ENCODE measurements at places on chromosomes 7 and 10.

DNA sequence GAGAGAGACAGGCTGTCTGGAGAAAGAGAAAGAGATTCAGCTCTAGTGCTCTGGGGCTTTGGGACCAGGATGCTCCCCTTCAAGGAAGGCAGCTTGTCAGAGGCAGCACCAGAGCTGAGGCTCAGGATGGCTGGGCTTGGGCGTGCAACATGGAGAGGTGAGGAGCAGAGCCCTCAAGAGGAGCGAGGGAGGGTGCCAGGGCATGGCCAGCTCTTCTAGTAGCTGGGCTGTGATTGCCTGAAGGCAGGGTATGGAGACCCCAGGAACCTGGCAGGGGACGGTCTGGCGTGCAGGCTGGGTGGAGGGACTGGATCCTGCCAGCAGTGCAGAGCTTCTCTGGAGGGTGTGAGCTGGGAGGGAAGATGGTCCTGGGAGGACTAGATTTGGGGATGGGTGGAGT is 40.2 kb downstream of the ANTXRL start:
- DNase-seq: no peak

DNA sequence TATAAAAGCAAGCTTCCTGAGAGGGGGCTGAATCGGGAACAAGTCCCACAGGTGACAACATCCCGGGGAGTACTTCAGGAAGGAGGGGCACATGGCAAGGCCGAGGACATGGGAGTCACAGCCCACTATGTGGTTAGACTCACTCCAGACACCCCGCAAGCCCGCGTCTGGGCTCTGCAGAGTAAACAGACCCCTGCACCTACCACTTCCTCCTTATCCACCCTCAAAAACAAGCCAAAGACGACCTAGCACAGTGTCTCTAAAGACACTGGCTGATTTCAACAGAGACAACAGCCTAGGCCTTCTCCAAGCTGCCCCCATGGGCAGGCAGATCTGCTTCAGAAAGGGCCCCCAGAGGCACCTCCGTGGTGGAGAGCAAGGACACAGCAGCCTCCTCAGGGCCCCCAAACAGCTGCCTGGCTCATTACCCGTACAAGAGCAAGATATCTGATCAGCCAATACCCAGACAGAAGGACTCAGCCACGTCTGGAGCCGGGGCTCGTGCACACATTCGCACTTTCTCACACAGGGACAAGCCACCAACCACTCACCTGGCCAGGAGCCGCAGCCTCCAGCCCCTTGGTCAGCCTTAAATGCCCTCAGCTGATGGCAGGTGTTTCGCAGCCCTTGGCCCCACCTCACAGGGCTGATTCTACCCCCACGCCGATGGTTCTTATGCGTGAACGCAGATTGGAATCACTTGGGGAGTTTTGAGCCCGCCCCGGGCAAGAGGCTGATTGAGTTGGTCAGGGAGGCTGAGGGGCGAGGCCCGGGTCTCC is 10.7 kb upstream of the KPNA7 start:
- DNase-seq: no peak

GRCh38 chr7:141695803-141696289 is 6.1 kb downstream of the DENND11 start:
- DNase-seq: no peak

GRCh38 chr10:25575343-25575742 is 358.7 kb upstream of the MYO3A start:
- no peak for DNase-seq

GRCh38 chr10:113965683-113966082 is 78.0 kb upstream of the ADRB1 start:
- no peak for DNase-seq

- DNase-seq: no peak
Observed at GRCh38 chr10:73480158-73480557, 15.7 kb downstream of the PPP3CB start.

- DNase-seq: no peak
Observed at GRCh38 chr7:913736-914520, 37.6 kb downstream of the GET4 start.

DNA sequence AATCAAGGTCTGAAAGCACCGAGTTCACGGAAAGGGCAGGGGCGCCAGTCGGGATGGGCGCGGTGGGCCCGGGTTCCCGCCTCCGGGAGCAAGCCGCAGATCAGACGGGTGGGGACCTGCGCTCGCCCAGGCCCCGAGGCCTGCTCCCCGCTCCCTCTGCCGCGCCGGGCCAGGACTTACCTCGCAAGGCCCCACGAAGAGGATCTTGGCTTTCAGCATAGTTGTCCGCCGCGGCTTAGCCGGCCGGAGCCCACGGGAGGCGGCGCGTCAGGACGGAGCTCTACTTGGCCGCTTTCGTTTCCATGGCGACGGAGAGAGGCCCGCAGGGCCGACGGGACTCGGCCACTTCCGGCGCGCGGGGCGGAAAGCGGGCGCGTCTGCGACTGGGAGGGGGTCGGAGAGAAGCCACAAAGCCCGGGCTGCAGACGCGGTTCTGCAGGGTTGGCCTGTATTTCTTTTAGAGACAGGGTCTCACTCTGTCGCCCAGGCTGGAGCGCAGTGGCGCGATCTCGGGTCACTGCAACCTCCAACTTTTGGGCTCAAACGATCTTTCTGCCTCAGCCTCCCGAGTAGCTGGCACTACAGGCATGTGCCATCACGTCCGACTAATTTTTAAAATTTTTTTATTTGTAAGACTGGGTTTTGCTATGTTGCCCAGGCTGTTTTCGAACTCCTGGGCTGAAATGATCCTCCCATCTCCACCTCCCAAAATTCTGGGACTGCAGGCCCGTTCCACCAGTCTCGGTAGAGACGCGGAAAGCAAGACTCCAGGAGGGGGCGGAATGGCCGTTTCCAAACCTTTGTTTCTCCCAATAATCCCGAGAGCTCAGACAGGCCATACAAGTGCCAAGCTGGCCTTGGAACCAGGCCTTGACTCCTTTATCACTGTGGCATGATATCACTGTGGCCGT is at the start of gene IFT22:
IFT22 (minus strand) TSS at position 322 of the 911 bp plus-strand sequence; CDS start at position 219, 103 bp downstream.
- peak; percentile 92 for DNase-seq

All from activated naive CD4-positive, alpha-beta T cell treated with anti-CD3 and anti-CD28 coated beads for 36 hours (primary cell).